ENCODE measurements at places on chromosomes 11 and 22.

DNA sequence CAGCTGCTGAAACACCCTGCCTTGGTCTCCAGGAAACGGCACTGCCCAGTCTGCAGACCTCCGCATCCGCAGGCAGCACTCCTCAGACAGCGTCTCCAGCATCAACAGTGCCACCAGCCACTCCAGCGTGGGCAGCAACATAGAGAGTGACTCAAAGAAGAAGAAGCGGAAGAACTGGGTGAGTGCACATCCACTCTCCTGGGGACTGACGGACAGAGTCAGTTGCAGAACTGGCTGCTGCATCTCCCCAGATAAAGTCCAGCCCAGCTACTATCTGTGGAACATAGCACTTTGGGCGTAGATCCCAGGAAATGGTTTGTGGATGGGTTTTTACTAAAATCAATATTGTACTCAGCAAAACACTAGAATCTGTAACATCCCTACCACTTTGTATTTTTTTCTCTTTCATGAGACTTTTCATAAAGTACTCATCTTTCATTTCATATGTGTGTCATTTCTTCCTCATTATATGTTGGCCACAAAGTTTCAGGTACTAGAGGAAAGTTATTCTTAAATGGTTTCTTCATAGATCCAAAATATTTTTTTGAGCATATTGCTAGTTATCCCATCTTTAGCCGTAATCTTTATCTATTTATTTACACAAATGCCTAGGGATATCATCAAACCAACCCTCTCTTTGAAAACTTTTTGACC is 80.1 kb downstream of the DBX1 start:
- peak; percentile 82 for DNase-seq

DNA sequence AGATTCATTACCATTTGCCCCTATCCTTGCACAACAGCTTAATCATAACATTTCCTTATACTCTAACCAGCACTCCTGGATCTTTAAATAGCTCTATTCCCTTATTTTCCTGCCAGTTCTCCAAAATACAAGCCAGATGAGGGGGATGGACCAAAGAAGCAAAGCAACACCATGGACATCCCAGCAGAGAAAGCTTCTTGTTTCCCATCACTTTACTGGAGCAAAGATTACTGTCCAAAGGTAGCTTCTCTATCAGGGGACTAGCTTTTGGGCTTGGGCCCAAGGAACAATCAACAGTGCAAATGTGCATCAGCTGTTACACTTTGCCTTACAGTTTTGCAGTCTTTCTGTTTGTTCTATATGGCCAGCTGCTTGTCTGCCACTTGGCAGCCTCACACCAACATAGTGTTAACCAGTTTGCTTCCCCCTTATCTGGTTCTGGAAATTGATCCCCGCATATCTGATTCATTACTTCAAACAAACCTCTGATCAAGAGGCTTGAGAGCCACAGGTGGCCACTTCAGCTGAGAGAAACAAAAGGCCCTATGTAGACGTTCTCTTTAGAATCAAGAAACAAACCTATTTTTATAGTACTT is 814.3 kb downstream of the METTL15 start:
- no peak for DNase-seq

DNA sequence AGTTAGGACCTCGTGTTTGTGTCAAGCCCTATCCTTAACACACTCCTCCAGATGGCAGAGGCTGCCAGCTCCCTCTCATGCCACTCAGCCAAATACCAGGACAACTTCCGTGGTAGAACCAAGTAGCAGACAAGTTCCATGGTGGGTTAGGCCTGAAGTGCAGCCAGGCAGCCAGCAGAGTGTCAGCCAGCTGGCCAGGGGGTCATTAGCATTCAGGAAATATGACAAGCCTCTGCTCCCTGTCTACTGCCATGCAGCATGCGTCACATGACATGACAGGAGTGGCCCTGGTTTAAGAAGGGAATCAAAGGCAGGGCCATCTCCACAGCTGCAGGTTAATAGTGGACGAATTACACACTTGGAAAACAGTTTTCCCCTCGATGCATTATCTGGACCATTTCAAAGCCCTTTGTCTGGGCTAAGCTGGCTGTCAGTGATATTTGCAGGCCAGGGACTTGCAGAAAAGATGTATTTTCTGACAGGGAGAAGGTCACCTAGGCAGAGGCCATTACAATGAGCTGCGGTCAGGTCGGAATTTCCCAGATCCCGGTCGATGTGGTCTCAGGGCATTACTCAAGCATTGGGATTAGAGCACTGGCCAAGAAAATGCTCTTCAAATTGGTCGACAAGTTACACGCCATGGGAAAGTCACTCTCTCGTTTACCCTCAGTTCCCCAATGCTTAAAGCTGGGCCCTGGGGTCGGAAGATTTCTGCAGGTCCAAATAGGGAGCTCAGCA is 461.7 kb upstream of the CADM1 start:
- no peak for DNase-seq

GRCh38 chr11:134763030-134763388 is 351.0 kb upstream of the B3GAT1 start:
- DNase-seq, result no peak

DNA sequence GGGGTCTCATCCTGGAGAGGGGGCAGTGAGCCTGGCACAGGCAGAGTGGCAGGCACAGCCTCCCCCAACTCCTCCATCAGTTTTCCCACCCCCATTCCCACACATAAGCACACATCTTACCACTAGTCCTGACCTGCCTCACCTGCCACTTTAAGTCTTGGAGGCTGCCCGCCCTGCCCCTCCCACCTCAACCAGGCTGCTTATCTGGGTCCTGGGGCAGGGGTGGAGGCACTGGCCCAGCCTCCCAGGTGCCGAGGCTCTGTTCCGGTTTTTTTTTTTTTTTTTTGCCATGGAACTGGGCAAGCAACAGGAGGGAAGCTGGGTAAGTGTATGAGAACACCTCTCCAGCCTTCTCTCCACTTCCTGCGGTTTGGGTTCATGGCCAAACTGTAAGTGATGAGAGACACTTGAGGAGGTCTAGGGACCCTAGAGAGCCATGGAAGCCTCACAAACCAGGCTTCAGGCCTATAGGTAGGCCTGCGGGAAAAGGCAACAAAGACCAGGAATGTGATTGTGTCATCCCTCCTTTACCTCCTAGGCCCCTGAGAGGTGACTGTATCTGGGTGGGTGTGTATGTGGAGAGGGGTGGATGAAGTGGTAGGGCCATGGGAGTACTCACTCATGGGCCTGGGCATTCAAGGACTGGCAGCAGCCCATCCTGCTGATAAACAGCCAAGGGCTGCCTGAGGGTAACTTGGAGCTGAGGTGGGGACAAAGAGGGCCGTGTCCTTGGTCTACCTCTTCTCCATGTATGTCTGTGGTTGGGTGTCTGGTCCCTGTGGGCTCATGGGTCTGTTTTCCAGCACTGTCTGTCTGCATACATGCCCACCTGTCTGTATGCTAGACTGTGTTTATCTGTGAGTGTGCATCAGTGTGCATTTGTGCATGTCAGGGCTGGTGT is 22.6 kb downstream of the PHLDB1 start:
- no peak for DNase-seq

DNA sequence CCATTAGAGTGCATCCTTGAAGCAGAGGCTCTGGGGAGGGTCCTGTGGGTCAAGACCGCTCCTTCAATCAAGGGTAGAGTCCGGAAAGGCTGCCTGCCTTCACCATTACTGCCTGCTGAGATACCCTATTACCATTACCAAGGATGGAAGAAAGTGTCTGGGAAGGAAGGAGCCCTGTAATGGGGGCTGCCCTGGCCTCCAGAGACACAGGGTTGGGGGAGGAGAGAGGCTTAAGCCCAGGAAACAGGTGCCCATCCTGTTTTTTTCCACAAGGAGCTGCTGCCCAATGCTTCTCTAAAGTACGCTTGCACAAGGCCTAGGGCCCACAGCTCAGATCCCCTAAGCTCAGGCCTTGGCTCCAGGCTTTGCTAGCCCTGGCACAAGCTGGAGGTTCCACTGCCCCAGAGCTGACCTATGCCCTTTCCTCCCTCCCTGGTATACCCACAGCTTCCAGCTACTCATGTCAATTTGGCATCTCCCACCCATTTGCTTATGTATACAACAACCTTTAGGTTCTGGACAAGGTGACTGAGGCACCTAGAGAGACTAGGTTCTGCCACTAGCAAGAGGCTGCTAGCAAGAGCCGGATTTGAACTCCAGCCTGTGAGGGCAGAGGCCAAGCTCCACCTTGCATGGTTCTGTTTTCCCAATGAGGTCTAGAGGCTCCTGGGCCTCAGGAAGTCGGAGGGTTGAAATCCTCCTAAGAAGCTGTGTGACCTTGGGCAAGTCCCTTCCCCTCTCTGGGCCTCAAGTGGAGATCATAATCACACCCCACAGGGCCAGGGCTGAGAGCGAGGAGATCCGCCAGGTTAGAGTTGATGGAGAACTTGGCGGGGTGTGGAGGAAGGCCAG is 1.5 kb upstream of the PLCB3 start:
- peak; percentile 47 for DNase-seq

DNA sequence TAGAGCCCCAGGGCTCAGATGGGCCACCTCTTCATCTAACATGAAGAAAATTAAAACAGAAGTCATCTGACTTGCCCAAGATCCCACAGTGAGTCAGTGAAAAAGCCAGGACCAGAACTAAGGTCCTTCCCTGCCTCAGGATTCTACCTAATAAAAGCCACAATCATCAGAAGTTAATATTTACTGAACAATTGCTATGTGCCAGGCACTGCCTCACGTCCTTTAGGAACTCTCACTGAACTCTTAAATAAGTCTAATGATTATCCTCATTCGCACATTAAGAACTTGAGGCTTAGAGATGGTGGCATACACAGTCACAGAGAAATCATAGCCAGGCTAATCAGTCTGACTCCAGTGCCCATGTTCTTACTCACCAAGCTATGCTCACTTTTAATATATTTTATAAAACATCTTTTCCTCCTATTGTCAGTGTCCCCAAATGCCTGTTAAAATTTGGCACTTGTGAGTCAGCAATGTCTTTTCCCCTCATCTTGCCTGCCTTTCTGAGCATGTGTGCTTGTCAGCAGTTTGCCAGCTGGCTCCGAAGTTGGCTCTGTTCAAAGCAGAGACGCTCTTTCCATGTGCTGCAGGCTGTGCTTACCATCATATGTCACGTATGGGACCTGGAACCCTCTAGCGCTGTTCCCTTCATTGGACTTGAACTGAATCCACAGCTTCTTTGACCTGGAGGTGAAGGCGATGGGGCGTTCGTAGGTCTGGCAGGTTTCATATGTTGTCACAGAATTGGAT is 21.5 kb upstream of the NRIP3 start:
- DNase-seq, result no peak

GRCh38 chr11:106989078-106989455 is 29.2 kb downstream of the GUCY1A2 start:
- DNase-seq, result no peak

DNA sequence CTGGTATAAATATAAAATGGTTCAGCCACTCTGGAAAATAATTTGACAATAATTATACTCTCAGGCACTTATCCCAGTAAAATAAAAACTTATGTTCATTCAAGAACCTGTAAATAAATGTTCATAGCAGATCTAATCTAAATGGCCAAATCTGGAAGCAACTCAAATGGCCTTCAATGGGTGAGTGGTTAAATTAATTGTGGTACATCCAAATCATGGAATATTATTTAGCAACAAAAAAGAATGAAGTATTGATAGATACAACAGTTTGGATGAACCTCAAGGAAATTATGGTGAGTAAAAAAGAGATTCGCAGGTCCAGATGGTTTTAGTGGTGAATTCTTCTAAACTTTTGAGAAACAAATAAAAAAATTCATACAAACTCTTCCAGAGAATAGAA is 287.0 kb upstream of the ZC3H12C start:
- DNase-seq, result no peak

GRCh38 chr11:133399855-133400625 is 132.3 kb downstream of the OPCML start:
- no peak for DNase-seq

- no peak for DNase-seq
Measured at GRCh38 chr11:110948112-110948511, 235.9 kb upstream of the ARHGAP20 start.

DNA sequence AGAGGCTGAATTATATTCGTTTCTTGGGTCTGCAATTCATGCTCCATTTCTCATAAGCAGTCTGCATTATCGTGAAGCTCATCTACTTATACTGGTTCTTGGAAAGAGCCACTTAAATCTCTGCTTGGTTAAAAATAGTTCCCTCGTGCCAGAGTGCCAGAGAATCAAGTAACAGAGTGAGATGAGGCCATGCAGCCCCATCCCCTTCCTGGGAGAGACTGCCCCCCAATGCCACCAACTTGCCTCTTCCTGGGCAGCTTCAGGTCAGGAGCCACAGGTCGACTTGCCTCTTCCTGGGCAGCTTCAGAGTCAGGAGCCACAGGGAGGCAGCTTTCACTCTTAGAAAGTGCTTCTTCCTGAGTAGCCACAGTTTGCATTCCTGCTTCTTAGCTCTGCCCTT is 223.9 kb upstream of the ZBED5 start:
- DNase-seq, result no peak

DNA sequence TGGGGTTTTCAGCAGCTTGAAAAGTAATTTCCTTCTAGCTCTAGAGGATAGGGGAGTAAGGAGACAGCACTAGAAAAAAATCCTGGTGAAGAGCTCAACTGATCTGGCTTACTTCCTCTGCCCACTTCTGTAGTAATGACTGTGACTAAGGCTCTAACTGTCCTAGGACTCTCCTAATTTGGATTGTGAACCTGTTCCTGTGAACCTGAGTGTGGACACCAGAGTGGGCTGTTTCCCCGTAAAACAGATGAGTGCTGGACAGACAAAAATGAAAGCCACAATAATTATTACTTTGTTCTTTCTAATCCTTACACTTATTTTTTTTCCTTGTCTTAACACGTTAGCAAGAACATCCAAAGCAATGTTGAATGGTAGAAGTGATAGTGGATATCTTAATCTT is 154.1 kb downstream of the AASDHPPT start:
- DNase-seq, result no peak

DNA sequence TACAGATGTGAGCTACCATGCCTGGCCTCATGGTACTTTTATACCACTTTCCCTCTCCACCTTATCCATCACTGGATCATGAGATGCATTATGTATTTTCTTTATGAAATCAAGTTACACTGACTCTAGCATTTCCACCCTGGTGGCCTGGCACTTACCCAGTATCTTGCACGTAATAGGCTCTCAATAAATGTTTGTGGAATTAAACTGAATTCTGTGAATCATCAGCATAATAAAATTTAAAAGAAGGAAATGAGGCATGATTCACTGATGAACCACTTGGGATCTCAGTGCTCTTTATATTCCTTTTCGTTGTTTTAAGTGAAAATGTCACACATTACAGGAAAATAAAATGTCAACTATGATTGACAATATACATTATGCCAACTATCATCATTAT is 25.1 kb downstream of the ADM start:
- DNase-seq, result no peak

- peak; percentile 75 for DNase-seq
Measured at GRCh38 chr22:29503811-29504372, 23.9 kb downstream of the NEFH start.

- DNase-seq, result no peak
Measured at GRCh38 chr11:6132431-6132830, 24.9 kb downstream of the OR56B4 start.

DNA sequence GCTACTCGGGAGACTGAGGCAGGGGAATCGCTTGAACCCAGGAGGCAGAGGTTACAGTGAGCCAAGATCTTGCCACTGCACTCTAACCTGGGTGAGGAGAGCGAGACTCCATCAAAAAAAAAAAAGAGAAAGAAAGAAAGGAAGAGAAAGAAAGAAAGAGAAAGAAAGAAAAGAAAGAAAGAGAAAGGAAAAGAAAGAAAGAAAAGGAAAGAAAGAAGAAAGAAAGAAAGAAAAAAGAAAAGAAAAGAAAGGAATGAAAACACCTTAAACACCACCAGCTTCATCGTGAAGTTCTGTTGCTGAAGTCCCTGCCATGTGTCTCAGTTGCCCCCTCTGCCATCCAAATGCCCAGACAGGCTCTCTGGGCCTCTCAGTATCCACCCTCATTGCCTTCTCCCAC is 9.9 kb upstream of the CXCR5 start:
- no peak for DNase-seq

All from erythroblast (primary cell).